ENCODE measurements at places on chromosomes 7 and 10.
A peak's percentile ranks its signal among the peaks of the same experiment; 100 is the strongest.

- no peak for DNase-seq
Observed at GRCh38 chr7:23662124-23662983, 17.6 kb upstream of the FAM221A start.

- DNase-seq = no peak
Observed at GRCh38 chr10:16182144-16182543, 254.7 kb upstream of the PTER start.

DNA sequence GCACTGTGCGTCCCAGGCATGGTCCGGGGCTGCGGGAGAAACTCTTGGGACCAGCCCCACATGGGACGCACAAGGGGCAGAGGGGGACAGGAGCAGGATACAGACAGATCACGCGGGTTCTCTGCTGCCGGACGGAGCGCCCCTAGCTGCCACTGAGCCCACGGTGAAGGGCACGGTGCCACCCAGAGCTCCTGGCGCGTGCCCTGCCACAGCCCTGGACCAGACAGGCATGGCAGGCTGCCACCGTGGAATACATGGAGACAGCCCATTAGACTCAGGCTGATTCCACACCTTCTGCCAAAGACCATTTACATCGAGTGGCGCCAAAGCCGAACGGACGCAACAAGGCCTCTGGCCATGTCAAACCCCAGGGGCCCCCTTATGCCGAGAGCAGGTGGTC, 90.4 kb downstream of the MAD1L1 start:
- DNase-seq = peak; percentile 65

DNA sequence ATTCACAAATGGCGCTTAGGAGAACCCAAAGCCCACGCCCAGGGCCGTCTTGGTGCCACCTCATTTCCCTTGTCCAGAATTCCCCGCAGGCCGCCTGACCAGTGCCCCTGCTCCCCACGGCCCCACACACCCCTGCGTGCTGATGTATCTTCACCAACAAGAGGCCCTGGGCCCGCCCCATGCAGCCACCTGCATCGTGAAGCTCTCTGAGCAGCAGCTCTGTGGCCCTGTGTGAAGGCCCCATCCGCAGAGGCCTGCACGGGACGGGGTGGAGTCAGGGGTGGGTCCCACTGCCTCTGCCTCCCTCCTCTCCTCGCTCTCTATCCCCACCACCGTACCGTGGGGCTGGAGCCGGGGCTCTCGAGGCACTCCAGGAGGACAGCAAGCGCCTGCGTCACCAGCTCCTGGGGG, 14.7 kb downstream of the BRAT1 start:
- no peak for DNase-seq

DNA sequence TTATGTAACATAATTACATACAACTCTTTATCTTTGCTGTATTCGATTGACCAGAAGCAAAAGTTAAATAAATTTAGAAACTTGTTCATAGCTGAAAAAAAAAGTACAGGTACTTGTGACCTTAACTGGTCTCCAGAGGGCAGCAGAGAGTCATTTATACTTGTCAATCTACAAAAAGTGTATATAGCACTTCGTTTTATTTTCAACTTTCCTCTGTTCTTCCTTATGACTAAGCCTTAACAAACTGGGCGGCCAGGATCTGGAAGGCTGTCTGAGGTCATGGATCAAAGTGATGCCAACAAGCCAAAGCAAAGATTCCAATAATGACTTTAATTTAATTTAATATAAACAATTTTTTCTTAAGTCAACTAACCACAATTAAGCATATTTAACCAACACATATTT, 29.8 kb downstream of the C10orf67 start:
- peak; percentile 28 for DNase-seq

- DNase-seq = no peak
Observed at GRCh38 chr7:97346349-97346748, 228.9 kb downstream of the SDHAF3 start.

DNA sequence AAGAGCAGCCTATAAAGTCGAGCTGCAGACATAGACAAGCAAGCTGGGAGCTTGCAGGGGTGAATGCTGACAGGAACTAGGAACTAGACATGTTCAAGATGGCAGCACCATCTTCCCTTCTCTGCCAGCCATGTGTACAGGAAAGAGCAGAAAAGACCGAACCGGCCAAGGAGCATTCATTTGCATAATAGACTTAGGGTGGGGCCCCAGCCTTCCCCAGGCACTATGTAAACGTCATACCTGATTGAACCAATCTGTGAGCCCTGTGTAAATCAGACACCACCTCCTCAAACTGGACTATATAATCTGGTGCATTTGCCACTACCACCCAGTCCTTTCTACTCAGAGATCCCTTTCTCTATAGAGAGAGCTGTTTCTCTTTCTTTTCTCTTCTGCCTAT, 106.9 kb upstream of the FAM3C start:
- DNase-seq = no peak

- no peak for DNase-seq
Observed at GRCh38 chr10:85778074-85778473, 588.5 kb downstream of the GRID1 start.

DNA sequence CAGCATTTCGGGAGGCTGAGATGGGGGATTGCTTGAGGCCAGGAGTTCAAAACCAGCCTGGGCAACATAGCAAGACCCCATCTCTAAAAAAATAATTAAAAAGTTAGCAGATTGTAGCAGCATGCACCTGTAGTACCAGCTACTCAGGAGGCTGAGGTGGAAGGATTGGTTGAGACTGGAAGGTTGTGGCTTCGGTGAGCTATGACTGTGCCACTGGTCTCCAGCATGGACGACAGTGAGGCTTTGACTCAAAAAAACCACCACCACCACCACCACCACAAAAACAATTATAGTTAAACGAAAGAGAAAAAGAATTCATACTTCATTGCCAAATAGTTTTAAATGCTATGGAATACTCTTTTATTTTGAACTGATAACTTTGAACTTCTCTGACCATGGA, 63.4 kb downstream of the VTI1A start:
- DNase-seq = no peak
